ENCODE measurements at places on chromosomes 11 and 22.
A peak's percentile ranks its signal among the peaks of the same experiment; 100 is the strongest.

DNA sequence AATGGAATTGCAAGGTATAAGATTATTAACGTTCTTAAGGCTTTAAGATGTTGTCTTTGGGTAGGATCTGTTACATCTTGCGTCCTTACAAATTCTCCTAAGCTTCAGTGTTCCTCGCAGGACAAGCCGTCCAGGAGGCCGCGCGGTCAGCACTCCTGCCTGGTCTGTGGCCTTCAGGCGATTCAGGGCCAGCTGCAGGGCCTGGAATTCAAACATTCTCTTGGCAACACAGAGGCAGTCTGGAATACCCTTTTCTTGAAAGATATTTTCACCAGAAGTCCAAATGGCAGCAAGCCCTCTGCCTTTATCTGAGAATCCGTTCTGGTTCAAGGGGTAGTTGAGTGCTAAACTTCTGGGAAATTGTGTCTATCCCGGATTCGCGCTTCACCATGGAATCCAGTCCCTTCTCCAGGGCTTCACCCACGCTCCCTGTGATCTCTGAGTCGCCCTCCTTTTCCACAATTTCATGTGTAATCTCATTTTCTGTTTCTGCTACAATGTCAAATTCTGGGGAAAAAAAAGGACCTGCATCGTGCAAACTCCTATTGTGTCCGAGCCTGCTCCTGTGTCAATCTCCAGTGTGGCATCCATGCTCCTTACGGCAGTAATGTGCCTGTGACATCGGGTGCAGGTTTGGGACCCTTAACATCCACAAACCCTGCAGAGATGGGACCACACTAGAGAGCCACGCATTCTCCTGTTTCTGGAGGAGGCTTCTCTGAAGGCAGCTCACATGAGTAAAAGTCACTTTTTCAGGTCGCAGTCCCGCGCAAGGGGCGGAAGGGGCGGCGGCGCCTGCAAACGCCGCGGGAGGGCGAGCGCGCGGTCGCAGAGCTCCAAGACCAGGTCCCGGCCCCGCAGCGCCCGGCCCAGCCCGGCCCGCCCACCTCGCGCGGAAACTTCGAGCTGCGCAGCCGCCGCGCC lies 25.4 kb upstream of the SORL1 start:
- peak; percentile 68 for DNase-seq

DNA sequence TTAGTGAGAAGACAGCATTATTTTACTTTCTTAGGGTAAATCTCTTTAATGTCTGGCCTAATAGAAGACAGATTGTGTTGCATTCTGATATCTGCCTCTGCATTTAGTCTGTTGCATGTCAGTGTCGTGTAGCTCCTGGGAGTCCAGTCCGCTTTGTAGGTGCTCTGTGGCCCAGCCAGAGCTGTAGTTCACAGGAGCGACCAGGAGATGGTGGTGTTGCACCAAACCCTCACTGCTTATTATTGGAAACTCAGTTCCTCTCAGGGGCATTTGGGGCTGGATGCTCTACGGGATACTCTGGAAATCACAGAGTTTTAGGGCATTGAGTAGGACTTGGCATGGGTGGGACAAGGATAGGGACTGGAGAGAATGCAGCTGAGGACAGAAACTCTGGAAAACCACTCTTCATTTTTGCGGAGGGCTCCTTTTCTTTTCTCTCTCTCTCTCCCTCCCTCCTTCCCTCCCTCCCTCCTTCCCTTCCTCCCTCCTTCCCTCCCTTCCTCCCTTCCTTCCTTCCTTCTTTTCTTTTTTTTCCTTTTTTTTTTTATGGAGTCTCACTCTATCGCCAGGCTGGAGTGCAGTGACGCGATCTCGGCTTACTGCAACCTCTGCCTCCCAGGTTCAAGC lies 21.7 kb downstream of the MIAT start:
- DNase-seq: peak; percentile 81

DNA sequence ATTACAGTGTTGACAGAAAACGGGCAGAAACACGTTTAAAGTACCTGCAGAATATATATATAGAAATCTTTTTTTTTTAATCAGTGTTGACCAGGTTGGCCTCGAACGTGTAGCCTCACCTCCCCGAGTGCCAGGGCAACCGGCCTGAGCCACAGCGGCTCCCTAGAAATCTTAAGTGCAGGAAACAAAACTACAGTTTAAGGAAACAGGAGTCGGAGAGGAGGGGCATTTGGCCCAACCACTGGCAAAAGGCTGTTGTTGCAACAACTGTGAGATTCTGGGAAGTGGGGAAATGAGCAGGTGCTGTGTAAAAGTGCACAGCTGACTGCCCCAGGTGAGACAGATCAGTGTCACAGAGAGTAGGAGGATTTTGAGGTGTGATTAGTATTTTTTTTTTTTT lies 3.7 kb downstream of the YWHAH start:
- DNase-seq: no peak

GRCh38 chr11:74037309-74037708 lies 28.4 kb upstream of the UCP3 start:
- DNase-seq: no peak

DNA sequence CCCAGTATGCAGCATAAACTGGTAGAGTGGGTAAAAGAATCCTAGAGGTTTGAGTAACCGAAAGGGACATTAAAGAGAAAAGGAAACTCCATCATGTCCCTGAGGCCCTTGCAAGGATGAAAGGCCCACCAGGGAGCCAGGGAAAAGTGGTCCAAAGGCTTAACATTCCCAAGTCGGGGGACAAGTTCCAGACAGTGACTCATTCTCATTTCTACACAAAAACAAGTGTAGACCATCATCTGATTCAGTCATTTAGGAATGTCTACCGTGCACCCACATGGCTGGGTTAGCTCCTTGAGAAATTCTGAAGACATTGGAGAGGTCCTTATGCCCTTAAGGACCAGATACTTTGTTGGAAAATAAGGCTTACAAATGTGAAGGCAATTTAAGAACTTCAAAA lies 4.8 kb upstream of the NOX4 start:
- no peak for DNase-seq

GRCh38 chr22:44567846-44568493 lies 69.9 kb upstream of the RTL6 start:
- no peak for DNase-seq

DNA sequence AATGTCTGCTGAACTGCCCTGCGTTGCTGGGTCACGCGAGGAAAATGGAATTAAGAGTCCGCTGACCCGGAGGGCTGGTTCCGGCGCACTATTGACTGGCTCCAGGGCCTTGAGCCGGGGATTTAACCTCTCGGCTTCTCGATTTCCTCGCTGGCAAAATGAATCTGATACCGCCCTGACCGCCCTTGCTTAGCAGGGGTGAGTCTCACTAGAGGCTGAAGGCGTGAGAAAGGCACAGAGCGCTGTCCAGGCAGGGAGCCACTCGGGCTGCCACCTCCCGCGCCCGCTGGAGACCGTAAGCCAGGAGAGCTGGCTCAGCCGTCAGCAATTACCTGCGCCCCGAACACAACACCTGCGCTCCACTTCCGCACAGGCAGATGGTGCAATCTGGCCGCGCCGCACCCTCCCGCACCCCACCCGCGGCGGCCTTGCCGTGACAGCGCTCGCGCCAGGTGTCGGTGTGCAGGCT lies 65.6 kb downstream of the BUD13 start:
- no peak for DNase-seq

GRCh38 chr11:706439-706956 lies 467 bp downstream of the EPS8L2 start:
- no peak for DNase-seq

- DNase-seq: no peak
Observed at GRCh38 chr11:36363361-36364268, 67.5 kb downstream of the PRR5L start.

DNA sequence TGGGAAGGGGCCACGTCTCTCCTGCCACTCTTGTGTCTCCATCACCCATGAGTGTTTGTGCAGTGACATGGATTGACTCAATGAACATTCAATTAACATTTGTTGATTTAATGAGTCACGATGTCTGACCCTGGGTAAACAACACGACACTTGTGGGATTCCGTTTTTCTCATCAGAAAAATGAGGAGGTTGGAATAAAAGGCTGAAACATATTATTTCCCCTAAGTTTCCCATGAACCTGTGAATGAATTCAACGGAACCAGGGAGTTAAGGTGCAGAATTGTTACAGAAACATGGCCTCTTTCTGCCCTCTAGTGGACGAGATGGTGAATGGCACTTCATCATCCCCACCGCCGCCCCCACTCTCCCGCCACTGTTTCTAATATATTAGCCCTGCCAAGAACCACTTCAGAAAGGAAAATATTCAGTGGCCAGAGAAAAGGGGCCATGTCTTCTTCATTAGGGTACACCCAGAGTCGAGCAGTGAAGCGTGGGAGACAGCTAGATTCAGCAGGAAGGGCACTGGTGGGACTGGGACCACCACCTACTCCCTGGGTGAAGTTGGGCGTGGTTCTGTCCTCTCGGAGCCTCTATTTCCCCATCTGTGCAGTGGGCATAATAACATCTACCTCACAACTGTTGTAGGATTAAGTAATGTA lies 46.3 kb upstream of the SYT13 start:
- DNase-seq: peak; percentile 66

GRCh38 chr11:33195462-33196173 lies 34.3 kb upstream of the CSTF3 start:
- DNase-seq: no peak

GRCh38 chr22:50684986-50685385 lies 12.4 kb downstream of the SHANK3 start:
- DNase-seq: no peak

GRCh38 chr11:27514076-27514475 lies 7.5 kb upstream of the LIN7C start:
- DNase-seq: no peak

GRCh38 chr11:99973993-99974392 lies 713.1 kb upstream of the ARHGAP42 start:
- no peak for DNase-seq

- no peak for DNase-seq
Observed at GRCh38 chr11:64880240-64881001, 2.0 kb upstream of the EHD1 start.

GRCh38 chr22:21082248-21082647 lies 36.5 kb downstream of the LRRC74B start:
- no peak for DNase-seq

GRCh38 chr11:85755285-85755684 lies 55.7 kb downstream of the SYTL2 start:
- no peak for DNase-seq

DNA sequence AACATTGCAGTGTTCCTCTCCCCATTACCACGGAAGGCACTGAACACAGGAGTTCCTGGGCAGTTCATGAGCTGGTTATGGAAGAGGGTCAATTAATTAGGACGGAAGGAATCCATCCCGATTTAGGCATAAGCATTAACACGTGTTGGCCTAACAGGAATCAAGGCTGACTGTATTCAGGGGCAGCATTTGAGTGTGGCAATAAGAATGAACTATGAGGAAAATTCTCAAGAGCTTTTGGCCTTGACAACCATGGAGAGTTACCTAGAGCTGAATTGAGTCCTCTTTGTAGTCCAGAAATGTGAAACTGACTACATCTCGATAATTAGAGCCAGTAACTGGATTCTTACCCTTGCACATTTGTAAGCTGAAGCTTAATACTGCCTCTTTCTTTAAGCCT lies 82.4 kb upstream of the CRTAM start:
- DNase-seq: no peak

GRCh38 chr11:70725739-70726138 lies 327.4 kb downstream of the CTTN start:
- DNase-seq: no peak

- DNase-seq: peak; percentile 26
Observed at GRCh38 chr11:58286249-58286648, 18.2 kb upstream of the OR10W1 start.

Measured in GM10248 (cell line).